ENCODE measurements at places on chromosomes 11 and 22.

DNA sequence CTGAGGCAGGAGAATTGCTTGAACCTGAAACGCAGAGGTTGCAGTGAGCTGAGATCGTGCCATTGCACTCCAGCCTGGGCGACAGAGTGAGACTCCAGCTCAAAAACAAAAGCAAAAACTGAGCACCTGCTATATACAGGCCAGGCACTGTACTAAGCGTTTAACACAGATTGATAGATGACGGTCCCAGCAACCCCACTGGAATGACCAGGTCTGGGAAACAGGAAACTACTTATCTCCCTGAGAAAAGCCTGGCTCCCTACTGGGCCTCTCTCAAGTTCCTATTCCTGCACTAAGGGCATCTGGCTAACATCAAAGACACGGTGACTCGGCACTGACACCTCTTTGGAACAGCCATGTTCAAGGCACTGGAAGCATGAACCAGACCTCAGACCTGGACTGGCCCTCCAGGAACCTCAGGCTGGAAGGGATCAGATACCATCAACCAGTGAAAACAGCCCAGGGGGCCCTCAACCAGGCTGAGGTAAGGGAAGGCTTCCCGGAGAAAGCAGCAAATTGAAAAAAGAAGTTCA, 16.6 kb downstream of the ARAP1 start:
- no peak for DNase-seq

- DNase-seq = no peak
These were observed 194.0 kb downstream of the FAM76B start for GRCh38 chr11:95595541-95595940.

- DNase-seq = no peak
These were observed 145.7 kb upstream of the TRPC6 start for GRCh38 chr11:101729406-101730078.

- DNase-seq = peak; percentile 66
These were observed 10.6 kb downstream of the LRRC51 start for GRCh38 chr11:72091292-72091691.

DNA sequence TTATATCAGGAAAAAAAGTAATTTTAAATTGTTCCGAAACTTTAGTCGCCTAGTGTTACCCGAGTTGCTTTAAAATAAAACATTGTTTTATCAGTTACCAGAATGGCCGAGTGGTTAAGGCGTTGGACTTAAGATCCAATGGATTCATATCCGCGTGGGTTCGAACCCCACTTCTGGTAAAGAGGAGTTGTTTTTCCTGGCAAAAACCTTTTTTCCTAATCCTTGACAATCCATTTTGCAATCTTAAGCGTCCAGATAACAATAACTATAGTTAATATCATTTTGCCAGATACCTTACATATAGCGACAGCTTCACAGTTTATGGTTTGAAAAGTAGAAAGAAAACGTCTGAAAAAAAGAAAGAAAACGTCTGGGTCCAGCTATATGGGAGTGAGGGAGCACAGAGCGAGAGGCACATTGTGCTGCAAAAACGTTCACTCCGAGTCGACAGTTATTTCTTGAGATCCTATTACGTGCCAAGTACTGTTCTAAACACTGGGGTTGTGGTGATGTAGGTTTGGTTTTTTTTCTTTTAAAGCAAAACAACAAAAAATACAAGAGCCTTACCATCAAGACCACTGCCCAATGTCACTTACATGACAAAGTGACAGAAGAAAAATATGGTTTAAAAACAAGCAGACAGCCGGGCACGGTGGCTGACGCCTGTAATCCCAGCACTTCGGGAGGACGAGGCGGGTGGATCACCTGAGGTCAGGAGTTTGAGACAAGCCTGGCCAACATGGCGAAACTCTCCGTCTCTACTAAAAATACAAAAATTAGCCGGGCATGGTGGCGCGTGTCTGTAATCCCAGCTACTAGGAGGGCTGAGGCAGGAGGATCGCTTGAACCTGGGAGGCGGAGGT, 40.6 kb downstream of the OR4D9 start:
- DNase-seq = no peak

DNA sequence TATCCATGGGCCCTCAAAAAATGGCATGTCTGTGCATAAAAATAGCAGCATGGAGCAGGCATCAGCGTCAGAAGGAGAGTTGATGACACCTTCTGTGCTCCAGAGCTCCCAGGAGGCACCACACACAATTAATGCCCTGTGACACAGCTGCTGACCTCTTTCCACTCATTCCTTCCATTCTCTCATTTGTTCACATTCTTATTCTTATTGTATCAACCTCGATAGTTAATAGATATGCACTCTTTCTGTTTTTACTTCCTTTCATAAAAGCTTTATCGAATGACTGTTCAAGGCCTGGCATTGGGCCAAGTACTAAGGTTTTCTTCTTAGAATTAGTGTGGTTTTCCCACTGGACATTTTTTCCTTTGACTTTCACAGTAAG, 266.0 kb upstream of the MTNR1B start:
- no peak for DNase-seq

DNA sequence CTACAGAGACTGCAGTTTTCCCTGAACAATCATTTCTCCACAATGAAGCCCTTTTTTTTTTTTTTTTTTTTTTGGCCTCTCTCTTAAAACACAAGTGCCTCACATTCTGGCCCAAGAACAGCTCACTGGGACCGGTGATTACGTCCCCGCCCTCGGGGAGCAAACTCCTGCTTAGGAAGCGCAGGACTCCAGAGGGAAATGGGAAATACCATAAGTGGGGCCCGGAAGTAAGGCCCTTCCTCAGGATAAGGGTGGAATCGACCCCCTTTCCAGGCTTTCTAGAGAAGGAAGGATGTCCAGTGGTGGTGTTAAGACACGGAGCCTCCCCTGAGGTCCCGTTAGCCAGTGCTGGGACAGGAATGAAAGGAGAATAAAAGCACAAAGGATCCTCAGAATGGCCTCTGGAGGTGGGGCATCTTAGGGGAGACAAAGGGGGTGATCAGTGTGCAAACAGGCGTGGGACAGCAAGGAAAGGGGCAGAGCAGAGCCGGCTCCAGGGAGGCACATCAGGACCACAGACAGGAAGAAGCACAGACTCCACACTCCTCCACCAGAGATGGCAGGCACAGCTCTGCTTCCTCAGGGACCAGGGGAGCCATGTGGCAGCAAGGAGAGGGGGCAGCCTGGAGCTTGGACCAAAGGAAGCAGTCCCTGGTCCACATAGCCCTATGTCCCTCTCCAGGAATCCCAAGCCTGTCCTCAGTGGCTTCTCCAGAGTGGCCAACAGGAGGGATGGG, 61.3 kb downstream of the CHST1 start:
- DNase-seq = no peak

DNA sequence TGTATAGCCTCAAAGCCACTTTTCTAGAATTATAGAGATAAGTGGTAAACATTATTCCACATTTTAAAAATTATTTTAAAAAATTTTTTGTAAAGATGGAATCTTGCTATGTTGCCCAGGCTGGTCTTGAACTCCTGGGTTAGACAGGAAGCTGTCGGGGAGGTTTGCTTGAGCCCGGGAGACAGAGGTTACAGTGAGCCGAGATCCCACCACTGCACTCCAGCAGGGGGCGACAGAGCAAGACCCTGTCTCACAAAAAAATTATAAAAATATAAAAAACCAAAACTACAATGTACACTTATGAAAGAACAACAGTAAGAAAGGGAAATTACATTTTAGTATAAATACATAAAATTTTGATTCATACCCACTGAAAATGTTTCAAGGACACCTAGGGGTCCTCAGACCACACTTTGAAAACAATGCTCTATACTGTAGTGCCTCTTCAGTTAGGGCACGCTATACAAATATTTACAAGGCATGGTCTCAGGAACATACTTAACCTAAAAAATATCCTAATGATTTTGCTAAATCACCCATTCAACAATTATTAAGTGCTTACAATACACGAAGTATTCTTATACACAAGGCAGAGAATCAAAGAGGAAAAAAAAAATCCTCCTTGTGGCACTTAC, 111.2 kb downstream of the MRTFA start:
- no peak for DNase-seq

- no peak for DNase-seq
These were observed 4.7 kb downstream of the OSBPL5 start for GRCh38 chr11:3160252-3161031.

DNA sequence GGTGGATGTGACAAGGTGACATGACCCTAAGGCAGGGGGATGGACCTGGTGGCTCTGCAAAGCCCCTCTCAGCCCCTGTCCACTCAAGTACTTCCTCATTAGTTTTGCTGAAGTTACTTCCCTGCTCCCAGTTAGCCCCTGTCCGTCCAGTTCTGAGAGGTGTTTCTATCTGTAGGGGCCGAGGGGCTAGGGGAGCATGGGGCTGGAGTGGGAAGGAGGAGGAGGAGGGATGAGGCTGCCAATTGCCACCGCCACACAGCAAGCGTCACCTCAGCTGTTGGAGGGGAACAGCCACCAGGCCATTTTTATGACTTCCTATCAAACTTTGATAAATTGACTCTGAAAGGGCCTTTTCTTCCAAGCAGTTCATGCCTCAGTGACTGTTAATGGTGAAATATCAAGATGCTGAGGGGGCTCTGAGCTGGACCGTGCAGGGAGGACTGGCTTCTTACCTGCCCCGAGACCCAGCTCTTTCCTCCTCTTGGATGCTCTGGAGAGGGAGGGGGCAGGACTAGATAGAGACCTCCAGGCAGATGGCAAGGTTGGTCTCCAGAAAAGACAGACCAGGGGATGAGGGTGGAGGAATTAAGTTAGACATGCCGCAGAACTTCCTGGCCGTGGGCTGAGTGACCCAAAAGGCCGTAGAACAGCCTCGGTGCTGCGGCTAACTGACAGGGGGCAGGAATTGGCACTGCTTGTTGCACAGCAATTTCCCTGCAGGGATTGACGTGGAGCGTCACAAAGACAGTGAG, 137.0 kb downstream of the ST3GAL4 start:
- DNase-seq = no peak

DNA sequence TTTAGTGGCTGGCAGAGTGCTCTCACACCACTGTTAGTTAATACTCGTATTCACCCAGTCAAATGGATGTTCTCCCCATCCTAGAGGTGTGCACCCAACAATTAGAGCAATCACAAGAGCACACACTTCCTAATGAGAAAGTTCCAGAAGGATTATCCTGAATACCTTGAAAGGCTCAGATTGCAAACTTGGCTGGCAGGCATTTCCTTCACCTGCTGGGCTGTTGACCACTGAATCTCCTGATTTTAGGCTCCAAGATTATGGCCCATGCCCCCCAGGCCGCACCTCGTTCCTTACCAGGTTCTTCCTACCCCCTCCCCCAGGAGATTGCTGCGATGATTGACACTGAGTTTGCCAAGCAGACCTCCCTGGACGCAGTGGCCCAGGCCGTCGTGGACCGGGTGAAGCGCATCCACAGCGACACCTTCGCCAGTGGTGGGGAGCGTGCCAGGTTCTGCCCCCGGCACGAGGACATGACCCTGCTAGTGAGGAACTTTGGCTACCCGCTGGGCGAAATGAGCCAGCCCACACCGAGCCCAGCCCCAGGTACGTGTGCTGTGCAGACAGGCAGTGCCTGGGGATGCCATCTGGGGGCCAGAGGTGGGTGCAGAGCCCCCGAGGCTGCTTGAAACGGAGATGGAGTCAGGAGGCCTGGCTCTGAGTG, 26.9 kb downstream of the TAB1 start:
- no peak for DNase-seq

DNA sequence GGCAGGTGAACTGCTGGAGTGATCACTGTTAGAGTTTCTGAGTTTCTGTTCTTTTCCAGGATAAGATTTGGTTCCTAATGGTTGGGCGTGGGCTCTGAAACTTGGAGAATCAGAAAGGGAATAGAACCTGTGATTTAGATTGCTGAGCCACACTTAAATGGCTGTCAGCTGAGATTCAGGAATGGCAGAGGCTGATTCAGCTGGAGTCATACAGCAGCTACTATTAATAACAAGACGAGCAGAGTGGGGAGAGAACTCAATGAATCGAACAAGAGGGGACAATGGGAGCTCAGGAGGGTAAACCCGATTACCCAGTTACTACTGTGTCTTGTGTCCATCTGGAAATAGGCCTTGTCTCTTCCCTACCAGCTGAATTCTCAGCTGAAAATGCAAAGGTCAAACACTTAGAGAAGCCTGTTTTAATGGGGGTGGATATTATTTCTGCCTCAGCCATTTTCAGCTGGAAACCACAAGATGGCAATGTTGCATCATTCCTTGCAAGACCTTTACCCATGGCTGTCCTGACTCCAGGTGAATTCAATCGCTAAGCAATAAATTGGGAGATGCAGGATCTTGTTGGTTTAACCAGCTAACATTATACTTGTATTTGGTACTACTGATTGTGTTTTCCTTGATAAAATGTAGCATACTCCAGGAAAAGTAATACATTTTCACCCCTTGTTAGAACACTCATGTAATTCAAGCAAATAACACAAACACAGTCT, 104.5 kb upstream of the RAG2 start:
- DNase-seq = peak; percentile 83

DNA sequence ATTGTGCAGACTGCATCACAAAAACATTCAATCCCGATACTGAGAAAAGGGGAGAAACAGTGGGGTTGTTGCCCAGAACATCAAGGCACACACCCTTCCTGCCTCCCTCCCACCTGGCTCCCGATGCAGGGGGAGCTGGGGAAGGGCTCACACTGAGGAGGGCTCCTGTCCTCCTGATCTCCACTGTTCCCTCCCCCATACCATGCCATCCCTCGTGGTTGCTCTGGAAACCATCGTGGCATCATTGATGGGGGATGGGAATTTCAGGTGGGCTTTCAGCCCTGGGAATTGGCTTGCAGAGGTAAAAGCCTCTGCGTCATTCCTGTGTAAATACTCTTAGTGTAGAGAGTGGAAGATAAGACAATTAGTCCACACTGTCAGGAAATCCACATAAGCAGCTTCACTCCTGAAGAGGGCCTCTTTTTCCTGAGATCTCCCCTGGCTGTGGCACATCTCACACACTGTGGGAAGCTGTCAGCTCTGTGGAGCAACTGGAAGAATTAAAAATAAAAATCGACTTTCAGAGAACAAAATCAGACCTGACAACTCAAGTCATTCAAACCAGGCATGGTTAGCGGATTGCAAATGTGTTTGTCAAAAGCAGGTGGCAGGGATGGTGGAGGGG, 176.0 kb downstream of the CHST1 start:
- no peak for DNase-seq

GRCh38 chr11:93648158-93648557, 13.3 kb upstream of the CEP295 start:
- peak; percentile 8 for DNase-seq

Data from HuH-7 (cell line).